Glomerular endothelial cell (primary cell): ENCODE measurements at places on chromosomes 2 and 18. TPM values are rescaled to one million over a fixed set of nuclear protein-coding genes. Genes with fewer than 3 reads are reported as not detected.
A peak's percentile ranks its signal among the peaks of the same experiment; 100 is the strongest.

DNA sequence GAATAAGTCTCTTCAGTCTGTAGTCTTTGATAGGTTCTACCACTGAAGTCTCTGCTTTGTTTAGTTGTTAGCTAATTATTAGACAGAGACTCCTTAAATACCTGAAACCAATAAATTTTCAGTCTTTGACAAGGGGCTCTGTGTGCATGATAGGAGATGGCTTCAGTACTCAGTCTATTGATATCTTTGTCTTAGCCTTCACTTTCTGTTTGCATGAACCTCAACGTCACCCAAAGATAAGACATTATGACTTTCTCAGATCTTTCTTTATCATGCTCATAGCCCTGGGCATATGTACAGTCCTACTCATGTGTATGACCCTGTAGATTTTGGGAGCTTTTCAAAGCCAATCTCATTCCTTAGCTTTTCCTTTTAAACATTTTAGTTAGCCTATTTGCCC lies 183.5 kb upstream of the GCFC2 start:
- no peak for DNase-seq

DNA sequence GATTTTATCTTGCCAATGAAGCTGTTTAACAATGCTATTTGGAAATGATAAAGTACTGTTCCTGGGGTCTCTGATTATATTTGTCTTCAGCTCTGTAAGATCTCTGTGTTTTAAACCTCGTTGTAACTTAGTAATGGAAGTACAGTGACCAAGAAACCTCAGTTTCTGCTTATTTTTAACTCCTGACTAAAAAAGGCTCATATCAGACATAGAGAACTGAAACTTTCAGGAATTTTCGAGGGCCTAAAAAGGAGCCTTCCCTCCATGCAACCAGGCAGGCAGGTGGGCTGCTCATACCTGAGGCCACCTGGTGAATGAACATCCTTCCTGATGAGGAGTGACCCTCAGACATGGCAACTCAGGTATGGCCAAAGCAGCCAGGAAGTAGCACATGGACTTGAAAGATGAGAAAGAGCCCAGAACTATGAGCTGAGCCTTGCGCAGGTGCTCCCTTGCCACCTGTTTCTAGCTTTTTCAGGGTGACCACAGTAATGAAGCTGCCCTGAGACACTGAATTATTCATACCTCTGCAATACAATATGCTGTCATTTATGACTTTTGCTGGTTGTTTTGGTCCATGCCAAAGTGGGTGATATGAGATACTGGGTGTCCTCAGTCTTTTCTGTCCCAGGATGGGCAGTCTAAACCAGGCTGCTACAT lies 23.9 kb downstream of the MYO3B start:
- DNase-seq, result no peak

GRCh38 chr2:11366326-11366741 lies 21.9 kb upstream of the ROCK2 start:
- no peak for DNase-seq

- no peak for DNase-seq
Observed at GRCh38 chr2:242044313-242044590, 174.7 kb downstream of the RTP5 start.

GRCh38 chr2:227163998-227164762 lies at the start of the genes COL4A3 and COL4A4:
COL4A3 (plus strand) TSS chr2:227164624; CDS start chr2:227164727, 103 bp downstream.
COL4A4 (minus strand) TSS chr2:227164205; CDS start chr2:227147483, 16,722 bp downstream.
- no peak for DNase-seq

- no peak for DNase-seq
Observed at GRCh38 chr2:12705742-12706141, 11.0 kb upstream of the TRIB2 start.

GRCh38 chr2:69960821-69961220 lies 610 bp downstream of the ASPRV1 start:
- no peak for DNase-seq

DNA sequence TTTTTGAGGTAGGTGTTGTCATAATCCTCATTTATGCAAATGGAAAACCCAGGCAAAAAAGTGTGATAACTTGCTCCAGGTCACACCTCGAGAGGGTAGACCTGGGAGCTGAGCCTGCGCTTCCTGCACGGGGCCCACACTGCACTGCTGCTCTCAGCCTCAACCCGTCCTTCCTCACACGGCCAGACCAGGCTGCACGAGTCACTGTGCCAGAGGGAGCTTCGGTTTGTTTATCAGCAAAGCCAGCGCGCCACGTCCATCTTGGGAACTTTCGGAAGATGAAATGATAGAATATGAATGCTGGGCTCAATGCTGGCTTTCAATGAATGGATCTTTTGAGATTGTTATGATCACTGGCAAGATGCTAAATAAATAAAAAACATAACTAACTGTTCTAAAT lies 14.4 kb downstream of the COPS9 start:
- no peak for DNase-seq

DNA sequence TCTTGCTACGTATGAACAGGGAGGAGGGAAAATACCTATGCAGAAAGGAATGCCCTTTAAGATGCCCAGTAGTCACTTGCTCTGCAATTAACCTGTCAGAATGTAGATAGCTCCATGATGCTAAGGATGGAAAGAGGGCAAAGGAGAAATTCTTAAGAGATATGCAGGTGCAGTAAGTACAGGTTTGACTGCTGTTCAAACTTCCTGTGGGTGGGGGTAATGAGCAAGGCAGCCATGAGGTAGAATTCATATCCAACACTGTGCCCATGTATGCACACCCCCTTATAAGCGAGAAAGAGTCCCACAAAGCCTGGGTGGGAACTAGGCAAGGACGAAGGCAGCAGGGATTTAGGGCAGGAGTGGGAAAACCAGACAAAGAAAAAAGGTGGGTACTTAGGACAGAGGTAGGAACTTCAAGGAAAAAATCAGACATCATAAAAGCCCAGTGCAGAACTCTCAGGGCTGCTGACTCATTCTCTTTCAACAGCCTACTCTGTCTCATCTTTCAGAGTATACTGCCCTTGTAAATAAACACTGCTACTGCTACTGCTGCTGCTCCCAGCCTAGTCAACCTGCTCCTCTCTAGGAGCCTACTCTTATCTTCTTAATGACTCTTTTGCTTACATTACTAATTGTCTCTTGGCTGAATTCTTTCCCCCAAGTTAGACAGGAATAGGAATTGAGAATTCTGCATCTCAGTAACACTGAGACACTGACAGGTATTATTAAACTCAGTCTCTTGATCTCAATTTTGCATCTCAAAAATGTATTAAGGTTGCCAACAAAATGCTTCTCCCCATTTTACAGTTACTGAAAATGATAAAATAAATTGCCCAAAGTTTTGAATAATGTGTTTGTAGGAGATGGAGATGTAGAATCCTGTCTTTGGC lies 189.0 kb downstream of the PTH2R start:
- no peak for DNase-seq

- DNase-seq, result no peak
Observed at GRCh38 chr18:79879566-79879965, 71.9 kb downstream of the SLC66A2 start.

- peak; percentile 52 for DNase-seq
Observed at GRCh38 chr2:206981739-206982340, 42.5 kb downstream of the CPO start.

DNA sequence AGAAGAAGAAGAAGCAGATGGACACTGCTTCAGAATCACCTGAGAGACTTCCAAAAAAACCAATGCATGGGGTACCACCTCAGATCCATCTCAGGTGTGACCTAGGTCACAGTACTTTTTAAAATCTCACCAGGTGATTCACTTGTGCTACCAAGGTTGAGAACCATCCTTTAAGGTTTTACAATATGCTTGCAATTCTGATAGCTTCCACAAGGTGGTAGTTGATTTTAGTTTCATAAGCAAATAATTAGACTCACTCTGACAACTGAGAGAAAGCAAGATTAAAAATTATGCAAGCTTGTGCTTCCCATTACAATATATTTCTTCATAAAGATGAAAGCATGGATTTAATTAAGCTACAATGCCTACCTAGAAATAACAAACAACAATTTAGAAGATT lies 355.1 kb downstream of the EN1 start:
- DNase-seq, result no peak

- peak; percentile 52 for DNase-seq
Observed at GRCh38 chr2:206392118-206392517, 51.2 kb upstream of the ADAM23 start.

- no peak for DNase-seq
Observed at GRCh38 chr18:7548721-7549120, 18.4 kb upstream of the PTPRM start.

DNA sequence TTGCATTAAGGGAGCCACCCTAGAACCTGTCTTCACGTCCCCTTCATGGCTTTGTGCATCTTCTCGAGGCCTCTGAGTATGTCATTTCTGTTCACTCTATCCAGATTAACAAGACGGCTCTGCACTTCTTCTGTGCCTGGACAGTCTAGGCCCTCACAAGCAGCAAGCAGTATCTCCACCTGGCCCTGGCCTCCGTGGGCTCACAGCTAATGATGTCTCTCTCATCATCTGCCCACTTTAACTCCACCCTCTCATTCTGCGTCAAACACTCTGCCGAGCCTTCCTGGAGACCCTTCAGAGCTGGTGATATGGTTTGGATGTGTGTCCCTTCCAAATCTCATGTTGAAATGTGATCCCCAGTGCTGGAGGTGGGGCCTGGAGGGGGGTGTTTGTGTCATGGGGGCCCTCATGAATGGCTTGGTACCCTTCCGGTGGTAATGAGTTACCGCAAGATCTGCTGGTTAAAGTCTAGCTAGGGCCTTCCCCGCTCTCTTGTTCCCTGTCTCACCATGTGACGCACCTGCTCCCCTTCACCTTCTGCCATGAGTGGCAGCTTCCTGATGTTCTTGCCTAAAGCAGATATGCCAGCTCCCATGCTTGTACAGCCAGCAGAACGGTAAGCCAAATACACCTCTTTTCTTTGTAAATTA lies 132.5 kb upstream of the ID2 start:
- DNase-seq, result no peak

GRCh38 chr2:186695081-186695756 lies 1.4 kb downstream of the FAM171B start:
- no peak for DNase-seq

DNA sequence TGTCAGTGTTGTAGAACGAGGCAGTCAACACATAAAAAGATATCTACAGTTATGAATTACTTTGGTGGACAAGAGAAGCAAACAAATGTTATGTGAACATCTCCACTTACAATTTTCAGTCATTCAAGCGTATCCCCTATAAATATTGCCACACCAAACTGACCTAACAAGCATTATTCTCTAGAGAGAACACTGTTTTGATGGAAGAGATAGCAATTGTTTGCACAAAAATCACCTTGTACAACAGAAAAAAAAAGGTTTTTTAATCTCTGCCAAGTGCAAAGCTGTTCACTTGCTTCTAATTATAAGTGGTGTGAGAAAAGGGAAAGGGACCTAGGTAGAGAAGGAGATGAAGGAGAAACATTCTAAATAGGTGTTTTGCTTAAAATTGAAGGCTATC lies 33.8 kb downstream of the PID1 start:
- no peak for DNase-seq

DNA sequence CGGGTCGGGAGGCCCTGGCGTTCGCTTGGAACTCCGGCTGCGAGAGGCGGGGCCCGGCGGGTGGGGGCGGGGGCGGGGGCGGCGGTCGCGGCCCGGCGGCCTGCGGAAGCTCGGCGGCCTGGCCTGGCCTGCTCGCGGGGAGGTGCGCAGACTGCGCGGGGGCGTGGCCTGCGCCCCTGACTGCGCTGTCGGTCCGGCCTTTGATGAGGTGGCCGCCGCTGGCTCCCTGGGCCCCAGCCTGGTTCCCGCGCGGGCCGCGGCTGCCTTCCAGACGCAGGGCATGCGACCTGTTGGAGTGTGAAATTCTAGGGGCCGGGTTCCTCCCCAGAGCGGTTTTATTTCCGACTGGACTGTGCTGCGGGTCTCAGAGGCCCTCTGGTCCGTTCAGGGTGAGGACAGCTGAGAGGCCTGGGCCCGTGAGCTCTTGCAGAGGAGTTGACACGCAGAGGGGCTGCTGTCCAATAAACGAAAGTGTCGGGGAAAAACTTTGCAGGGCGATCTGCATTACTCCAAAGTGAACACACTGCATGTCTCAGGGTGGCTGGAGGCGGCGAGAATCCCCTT lies 629 bp downstream of the NRBP1 start:
- no peak for DNase-seq

- no peak for DNase-seq
Observed at GRCh38 chr2:191299866-191300265, 54.7 kb downstream of the MYO1B start.

- DNase-seq, result no peak
Observed at GRCh38 chr2:128308284-128308731, 10.4 kb downstream of the HS6ST1 start.

DNA sequence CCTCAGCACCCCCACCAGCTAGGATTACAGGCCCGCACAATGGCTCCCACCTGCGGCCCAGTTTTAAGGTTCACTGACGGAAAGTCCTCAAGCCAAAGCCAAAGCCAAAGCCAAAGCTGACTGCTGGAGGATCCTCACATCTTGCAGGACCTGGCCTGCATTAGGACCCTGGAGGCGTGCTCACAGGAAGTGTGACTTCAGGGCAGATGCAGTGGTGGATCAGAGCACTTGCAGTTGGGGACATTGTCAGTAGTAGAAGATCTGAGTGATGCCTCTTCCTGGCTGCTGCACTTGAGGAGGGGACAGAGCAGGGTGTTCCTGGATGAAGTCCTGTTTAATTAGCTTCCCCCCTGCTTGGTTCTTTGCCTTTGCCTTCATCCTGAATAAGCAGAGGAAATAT lies 69.0 kb upstream of the ALPP start:
- no peak for DNase-seq

DNA sequence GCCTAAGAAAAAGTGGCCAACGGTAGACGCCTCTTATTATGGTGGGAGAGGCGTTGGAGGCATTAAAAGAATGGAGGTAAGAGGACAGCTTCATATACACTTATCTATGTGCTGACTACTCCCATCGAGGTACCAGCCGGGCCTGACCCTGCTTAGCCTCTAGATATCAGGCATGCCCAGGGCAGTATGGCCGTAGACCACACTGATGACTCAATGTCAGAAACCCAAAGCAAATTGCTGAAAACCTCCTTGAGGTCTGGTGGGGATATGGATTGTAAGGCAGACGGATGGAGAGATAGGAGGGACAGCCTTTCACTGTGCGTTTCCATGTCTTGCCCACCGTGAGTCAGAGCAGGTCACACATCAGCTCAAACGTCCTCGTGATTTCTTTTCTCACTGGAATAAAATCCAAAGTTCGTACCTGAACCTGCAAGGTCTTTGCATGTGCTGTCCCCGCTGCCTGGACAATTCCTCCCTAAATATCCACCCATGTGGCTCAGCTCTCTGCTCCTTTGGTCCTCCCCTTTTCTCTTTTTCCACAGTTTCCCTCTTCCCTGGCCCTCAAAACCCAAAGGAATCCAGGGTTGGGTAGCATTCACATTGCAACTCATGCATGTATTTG lies 168.9 kb downstream of the ANTXR1 start:
- no peak for DNase-seq

AQP12A gene
- not detected in 2 replicates for total RNA-seq

NTSR2 gene
- total RNA-seq, result not detected in 2 replicates

SERPINB13 gene
- not detected in 2 replicates for total RNA-seq

C2orf66 gene
- total RNA-seq, result 0.39 and 1.1 TPM in 2 replicates

HK2 gene
- 9.4 and 12.0 TPM in 2 replicates for total RNA-seq

FSHR gene
- not detected in 2 replicates for total RNA-seq

LOXHD1 gene
- not detected in 2 replicates for total RNA-seq

ENOSF1 gene
- 12.9 and 27.1 TPM in 2 replicates for total RNA-seq

ABI2 gene
- total RNA-seq, result 24.1 and 42.8 TPM in 2 replicates

SNORC gene
- 0.39 and 2.1 TPM in 2 replicates for total RNA-seq

UGT1A10 gene
- not detected in 2 replicates for total RNA-seq

ZNF2 gene
- total RNA-seq, result 4.5 and 7.7 TPM in 2 replicates

CABLES1 gene
- total RNA-seq, result 51.2 and 69.3 TPM in 2 replicates

CMPK2 gene
- 6.2 and 36.6 TPM in 2 replicates for total RNA-seq

ITGA6 gene
- total RNA-seq, result 288 and 382 TPM in 2 replicates
